ENCODE measurements at places on chromosomes 4 and X.
A peak's percentile ranks its signal among the peaks of the same experiment; 100 is the strongest.

- no peak for DNase-seq
Observed at GRCh38 chr4:165359506-165359905, 19.3 kb upstream of the CPE start.

GRCh38 chr4:147594107-147594506, 23.1 kb upstream of the TMEM184C start:
- DNase-seq, result no peak

GRCh38 chrX:53595266-53595810, 91.2 kb downstream of the HUWE1 start:
- DNase-seq, result no peak

DNA sequence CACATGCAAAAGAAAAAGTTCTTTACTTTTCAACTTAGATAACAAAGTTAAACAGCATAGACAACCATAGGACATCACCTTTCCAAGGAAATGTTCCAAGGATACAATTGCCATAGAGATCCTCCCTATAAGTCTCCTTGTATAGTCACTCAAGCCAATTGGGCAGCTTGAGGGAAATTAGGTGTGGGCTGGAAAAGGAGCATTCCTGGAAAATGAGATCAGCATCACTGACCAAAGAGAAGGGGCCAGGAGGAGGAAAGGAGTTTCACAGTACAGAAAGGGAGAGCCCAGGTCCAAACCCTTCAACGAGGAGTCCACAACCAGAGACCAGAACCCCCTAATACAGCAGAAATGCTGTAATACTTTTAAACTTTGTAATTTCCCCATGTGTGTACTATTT, 91.5 kb upstream of the PPARGC1A start:
- no peak for DNase-seq

GRCh38 chr4:13432453-13432852, 51.7 kb downstream of the RAB28 start:
- no peak for DNase-seq

DNA sequence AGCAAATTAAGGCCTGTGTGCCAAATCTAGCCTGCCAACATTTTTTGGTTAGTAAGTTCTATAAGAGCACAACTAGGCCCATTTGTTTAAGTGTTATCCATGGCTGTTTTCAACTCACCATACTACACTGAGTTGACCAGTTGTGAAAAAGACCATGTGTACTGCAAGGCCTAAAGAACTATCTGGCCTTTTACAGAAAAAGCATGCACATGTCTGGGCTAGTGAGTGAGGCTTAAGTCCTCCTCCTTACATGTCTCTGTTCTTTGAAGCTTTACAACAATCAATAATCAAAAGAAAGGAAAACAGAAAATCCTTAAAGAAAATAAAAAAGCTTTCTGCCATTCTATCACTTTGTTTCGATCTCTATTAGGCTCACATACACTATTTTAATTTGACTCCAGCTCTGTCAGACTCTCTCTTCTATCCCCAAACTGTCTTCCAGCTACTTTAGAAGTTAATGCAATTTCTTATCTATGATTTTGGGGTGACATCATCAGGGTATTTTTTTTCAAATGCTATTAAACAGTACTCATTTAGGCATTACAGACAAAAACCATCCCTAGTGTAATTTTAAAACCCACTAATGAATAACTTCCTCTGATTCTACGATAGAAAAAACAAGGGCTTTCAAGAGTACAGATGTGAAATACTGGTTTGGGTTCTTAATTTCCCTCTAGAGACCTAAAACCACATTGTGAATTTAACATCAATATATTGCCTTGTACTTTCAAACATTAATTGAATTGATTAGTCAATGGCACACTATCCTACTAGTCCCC, 161.8 kb downstream of the MAB21L2 start:
- DNase-seq, result no peak

GRCh38 chr4:94698187-94698586, 59.6 kb upstream of the BMPR1B start:
- DNase-seq, result no peak

DNA sequence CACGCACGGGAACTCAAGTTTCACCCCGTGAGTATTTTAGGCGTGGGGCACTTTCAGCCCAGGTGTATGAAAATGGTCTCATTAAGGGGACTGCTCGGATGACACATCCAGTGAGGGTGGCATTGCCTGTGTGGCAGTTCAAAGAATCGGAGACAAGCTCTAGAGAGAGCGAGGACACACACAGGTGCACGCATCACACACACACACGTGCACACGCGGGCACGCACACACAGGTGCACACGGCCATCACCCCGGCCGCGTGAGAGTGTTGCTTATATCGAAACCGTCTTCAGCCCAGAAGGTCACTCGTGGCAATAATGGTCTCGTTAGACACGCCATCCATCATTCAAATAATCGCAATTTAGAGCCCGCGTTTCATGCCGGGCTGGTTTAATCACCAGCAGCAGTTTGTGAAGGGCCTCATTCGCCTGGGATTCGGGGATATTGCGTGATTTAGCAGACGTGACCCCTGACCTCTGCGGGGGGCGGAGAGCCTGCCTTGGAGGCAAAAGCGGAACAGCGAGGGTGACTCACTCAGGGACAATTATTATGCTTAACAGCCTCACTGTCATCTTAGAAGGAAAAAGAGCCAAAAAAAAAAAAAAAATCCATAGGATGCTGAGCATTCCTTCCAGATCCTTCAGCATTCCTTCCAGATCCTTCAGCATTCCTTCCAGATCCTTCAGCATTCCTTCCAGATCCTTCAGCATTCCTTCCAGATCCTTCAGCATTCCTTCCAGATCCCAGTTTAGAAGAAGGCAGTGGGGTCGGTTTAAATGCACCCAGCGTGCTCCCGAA, 89.4 kb upstream of the PPP2R3B start:
- no peak for DNase-seq

GRCh38 chr4:11138964-11139363, 289.7 kb downstream of the HS3ST1 start:
- DNase-seq, result no peak

- DNase-seq, result no peak
Observed at GRCh38 chr4:150974750-150975149, 40.3 kb downstream of the LRBA start.

- DNase-seq, result no peak
Observed at GRCh38 chrX:120769576-120770341, 105.9 kb downstream of the CT47B1 start.

- DNase-seq, result no peak
Observed at GRCh38 chr4:182124359-182124758, 118.8 kb upstream of the TENM3 start.

DNA sequence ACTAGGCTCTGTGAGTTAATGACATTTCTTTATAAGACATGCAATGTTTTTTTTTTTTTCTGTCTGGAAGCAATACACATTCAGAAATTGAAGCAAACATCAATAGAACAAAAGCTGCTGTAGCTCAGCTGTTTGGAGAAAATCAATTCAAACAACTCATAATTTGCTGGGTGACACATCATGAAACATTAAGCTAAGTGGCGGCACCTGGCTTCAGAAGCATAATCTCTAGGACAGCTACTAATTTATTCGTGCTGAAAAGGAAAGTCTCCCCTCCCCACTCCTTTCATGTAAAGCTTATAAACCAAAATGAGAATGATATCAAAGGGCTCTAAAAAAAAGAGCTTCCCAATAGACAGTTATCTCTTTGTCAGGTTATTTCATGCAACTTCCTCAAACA, 73.9 kb downstream of the LUZP4 start:
- DNase-seq, result no peak

- peak; percentile 77 for DNase-seq
Observed at GRCh38 chr4:78776079-78776728, at the start of gene BMP2K. BMP2K (plus strand) TSS chr4:78776350; CDS start chr4:78776544, 194 bp downstream.

GRCh38 chrX:10750581-10750980, 130.2 kb upstream of the MID1 start:
- no peak for DNase-seq

- no peak for DNase-seq
Observed at GRCh38 chrX:136538811-136539210, 6.8 kb downstream of the VGLL1 start.

- DNase-seq, result no peak
Observed at GRCh38 chr4:162234595-162234994, 70.8 kb upstream of the FSTL5 start.

- DNase-seq, result no peak
Observed at GRCh38 chr4:189355590-189355989, 585.1 kb upstream of the FRG1 start.

- DNase-seq, result no peak
Observed at GRCh38 chr4:76841026-76841425, 56.9 kb downstream of the SOWAHB start.

DNA sequence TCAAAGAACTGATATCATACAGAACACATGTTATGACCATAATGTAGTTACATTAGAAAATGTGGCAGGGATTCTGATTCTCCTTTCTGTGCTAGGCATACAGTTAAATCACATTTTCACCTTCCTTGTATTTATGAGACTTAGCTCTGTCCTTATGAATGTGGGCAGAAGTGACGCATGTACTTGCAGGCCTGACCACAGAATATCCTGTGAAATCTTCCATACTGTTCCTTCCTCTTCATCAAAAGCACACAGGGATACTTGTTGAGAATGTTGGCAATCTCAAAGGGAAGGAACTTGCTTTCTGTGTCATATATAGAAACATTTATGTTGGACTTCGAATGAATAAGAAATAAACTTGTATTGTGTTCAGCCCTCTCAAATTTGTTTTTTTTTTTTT, 17.2 kb upstream of the MYOZ2 start:
- no peak for DNase-seq

DNA sequence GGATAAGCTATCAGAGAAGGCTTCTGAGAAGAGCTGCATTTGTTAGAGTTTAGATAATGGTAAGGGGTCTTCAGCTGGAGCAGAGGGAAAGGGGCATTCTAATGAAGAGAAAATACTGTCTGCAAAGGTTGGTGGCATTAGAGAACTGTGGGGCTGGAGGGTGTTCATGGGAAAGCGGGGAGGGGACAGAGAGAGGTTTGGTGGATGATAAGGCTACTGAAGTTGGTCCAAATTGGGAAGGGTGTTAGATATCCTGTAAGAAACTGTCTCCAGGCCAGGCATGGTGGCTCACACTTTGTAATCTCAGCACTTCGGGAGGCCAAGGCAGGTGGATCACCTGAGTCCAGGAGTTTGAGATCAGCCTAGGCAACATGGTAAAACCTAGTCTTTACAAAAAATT, 59.9 kb downstream of the AFF1 start:
- DNase-seq, result no peak

DNA sequence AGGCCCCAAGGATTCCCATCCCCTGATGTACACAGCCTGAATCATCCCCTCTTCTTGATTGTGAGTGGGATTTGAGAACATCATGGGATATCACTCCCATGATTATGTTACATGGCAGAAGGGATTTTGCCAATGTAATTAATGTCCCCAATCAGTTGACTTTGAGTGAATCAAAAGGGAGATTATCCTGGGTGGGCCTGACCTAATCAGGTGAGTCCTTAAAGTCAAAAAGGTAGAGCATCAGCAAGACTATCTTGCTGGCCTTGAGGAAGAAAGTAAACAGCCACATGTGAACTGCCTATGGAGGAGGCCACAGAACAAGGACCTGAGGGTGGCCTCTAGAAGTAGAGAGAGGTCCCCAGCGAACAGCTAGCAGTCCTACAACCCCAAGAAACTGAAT, 203.1 kb upstream of the ATP6AP2 start:
- no peak for DNase-seq

DNA sequence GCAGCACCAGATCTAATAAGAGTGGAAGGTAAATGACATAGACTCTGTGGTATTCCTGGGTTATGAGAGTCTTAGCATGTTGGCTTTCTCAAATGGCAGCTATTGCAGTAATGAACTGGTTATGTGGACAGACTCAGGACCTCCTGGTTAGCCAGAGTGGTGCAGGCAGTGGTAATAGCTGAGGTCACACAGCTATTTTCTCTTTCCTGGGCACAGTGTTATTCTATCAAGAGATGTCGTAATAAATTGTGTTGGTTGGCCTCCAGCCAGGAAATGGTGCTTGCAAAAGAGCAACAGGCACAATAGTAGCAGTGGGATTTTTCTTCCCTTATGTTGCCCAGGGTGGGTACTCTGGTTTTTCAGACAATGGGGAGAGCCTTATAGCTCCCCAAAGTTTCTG, 279.2 kb upstream of the FGF16 start:
- no peak for DNase-seq

DNA sequence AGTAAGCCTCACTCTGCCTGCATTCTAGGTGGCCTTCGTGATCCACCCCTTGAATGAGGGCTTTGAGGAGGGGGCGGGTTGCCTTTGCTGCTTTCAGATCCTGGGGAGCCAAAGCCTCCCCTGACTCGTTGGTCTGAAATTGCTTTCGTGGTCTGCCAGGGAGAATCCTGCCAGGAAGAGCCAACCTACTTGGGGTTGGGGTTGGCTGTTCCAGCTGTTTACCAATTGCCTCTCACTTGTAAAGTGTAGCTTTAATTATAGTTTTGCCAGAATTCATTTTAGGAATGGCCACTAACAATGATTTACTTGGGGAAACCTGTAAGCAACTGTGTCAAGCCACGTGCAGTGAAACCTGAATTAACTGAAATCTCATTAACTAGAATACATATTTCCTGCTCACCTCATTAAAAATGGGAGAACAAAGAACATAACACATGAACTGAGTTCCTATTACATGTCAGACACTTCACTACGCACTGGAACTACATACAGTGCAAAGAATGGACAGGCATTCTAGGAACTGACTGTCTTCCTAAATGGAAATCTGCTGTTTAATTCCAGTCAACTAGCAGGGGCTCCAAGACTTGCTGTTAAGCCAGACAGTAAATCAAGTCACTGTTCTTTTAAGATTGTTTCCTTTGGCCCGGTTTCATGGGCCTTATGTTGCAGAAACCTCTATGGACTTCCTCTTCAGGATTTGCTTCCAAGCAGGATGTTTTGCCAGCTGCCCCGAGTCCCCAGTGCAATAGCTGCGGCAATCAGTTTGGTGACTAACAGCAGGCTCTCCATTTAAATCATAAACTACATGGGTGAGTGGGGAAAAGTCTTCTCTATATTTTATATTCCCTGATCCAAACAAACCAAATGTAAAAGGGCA, 16.4 kb upstream of the NKRF start:
- DNase-seq, result no peak

DNA sequence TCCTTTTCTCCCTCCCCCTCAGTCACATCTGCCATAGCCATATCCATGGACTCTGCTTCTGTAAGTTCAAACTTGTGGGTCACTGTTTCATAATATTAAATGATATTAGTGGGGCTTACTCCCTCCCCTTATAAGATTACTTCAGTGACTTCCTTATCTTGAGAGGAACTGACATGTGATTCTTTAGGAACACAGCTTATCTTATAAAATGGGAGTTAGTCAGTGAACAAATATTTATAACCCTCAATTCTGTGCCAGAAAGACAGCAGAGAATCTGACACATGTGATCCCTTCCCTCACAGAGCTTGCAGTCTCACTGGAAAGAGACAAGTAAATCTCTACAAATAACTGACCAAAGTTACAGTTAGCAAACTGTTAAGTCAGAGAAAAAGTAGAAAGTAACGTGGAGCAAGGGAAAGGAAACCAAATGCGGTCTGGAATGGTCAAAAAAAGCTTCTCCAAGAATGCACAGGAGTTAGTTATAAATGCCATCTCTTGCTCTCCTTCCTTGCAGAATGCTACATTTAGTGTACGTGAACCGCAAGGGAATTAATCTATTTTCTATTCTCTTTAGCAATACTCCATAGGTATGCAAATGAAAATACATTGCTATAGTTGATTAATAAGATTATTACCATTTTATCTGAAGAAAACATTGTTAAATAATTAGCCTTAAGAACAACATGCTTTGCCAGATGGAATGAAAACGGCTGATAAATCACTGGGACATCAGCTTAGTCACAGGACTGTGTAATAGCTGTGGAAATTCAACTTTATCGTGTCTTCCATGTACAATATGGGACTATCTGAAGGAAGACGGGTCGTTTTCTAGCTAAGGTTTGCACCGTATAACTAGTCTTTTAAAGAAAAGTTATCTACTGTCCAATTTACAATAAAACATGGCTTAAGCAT, 29.0 kb downstream of the SGMS2 start:
- DNase-seq, result no peak
